ENCODE measurements at places on chromosomes 4 and X.

DNA sequence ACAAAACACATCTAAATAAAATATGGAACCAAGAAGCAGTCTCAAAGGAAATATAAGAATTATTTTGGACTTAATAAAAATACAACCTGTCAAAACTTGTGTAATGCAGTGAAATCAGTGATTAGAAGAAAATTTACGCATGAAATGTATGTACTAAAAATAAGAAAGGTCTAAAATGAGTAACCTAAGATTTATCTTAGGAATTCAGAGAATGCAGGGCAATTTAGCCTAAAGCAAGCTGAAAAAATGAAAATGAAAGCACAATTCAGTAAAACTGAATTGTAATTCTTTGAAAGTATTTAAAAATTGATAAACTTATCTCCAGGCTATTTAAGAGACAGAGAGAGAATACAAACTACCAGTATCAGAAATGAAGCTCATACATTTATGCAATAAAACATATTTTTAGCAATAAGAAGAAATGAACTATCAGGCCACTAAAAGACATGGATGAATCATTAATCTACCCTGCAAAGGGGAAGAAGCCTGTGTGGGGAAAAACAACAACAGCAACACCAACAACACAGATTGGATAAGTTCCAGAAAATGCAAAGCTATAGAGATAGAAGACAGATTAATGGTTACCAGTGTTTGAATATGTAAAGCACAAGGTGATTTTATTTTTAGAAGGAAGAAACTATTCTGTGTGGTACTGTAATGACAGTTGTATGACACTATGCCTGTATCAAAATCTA is 442.0 kb upstream of the ADGRL3 start:
- DNase-seq = no peak

DNA sequence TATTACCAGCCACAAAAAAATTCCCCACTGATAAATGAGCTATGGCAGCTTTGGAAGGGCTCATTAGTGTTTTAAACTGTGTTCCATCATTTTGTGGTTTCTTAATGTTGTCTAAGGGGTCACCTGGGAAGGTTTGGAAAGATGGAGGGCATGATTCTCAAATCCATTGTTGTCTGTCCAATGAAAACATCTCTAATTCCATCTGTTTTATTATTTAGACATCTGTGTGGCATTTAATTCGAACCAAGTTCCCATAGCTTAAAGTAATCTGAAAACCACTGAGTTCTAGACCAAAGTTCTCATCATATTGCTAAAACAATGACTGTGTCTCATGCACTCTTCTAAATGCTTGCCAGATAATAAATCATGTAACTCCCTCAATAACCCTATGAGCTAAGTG is 103.8 kb upstream of the PPP3CA start:
- DNase-seq = no peak

GRCh38 chr4:123465416-123465815 is 68.8 kb downstream of the SPRY1 start:
- DNase-seq = no peak

GRCh38 chr4:7410446-7410845 is 24.3 kb downstream of the PSAPL1 start:
- no peak for DNase-seq

GRCh38 chr4:6476893-6477292 is 4.5 kb upstream of the PPP2R2C start:
- no peak for DNase-seq

DNA sequence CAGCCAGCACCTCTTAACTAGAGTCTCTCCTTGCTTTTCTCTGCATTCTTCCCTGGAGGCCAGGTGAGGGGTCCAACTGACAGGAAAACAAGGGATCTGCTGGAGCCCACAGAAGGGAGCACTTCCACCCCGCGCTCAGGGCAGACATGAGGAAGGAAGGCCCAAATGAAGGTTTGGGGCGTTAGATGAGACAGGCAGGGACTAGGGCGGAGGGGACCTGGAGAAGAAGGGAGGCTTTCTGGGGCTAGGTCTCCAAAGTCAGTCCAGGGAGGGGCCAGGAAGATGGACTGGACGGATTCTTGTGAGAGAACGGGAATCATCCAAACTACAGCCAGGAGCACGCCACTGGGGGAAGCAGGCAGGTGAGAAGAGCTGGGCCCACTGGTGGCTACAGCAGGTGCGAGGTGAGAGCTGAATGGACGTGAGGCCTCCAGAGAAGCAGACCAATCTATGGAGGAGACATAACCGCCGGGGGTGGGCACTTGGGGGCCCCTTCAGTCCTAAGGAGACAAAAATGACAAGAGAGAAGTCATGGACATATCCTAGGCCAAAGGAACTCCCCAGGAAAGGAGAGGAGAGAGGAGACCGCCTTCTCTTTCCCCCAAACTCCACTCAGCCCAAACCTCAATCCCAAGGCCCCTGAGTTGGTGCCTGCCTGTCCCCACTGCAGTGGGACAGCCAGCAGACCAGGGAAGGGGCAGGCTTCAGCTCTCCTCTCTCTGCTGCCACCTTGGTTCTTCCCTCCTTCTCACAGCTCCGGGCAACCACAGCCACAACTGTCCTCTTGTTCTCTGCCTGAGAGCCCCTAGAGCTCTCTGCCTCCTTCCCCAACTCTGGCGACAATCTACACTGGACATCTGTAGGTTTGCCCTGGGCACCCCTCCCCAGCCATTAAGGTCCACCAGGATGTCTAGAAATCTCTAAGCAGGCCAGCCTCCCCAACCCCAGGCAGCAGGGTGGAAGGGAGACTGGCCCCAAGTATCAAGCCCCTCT is 7.0 kb downstream of the APLN start:
- DNase-seq = no peak

DNA sequence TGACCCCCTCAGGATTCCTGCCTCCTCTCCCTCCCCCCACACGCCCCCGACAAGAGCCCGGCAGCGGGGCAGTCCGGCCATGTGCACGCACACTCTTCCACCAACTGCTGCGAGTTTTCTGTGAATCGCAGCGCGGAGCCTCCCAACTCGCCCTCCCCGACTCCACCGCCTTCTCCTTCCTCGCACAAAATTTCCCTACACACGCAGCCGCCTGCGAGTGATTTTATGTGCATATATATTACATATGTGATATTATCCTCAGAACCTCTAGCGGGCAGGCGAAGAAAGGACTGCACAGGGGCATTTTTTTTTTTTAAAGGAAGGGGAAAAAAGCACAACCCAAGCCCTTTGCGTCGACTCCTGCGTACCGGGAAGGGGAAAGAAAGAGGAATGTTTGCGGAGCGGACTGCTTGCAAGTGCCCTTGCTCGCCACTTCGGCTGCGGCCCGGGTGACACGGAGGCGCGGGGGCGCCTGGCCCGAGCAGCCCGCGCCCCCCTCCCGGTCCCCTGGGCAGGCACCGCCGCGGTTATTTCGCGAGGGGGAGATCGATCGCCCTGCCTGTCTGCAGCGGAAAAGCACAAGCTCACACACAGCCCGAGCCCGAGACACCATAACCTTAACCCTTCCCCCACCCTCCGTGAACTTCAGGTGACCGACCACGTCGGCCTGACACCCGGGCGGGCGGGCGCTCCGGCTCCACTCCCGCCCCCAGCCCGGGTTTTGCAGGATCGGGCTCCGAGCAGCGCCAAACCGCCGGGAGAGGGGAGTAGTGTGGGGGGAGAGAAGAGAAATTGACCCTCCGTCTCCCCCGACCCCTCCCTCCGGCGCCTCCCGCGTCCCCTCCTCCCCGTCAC is 2.3 kb downstream of the ZNF827 start:
- no peak for DNase-seq

DNA sequence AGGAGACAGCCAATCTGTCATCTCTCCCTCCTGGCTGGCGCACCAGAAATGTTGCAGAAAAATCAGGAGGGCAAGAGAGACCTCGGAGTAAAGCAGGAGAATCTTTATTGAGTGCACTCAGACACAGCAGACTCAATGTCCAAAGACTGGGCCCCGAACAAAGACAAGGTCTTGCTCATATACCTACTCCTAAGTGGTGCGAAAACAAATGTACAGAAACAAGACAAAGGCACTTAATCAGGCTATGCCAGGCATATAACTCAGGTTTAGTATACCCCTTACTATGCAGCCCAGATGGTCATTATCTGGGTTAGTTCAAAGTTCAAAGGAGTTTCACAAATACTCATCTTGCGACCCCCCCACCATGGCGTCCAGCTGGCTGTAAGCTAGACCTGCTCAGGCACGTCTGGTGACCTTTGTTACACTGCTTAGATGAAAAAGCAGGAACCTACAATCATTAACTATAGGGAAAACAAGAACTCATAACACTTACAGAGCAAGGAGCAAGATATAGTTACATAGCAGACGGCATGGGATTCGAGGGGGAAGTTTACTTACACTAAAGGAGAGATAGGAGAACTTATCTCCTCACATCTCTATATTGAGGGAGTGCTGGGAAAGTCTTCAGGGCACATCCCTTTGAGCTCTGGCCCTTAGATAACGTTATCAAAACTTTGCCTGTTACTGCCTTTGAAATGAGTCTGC is 27.5 kb downstream of the SULT1E1 start:
- DNase-seq = no peak

All from skeletal muscle cell (primary cell).